ENCODE measurements at places on chromosomes 1 and 21.

GRCh38 chr1:43368646-43369020 lies 822 bp upstream of the ELOVL1 start:
- no peak for DNase-seq

- DNase-seq: no peak
These were observed 113.2 kb upstream of the CACHD1 start for GRCh38 chr1:64356636-64357256.

DNA sequence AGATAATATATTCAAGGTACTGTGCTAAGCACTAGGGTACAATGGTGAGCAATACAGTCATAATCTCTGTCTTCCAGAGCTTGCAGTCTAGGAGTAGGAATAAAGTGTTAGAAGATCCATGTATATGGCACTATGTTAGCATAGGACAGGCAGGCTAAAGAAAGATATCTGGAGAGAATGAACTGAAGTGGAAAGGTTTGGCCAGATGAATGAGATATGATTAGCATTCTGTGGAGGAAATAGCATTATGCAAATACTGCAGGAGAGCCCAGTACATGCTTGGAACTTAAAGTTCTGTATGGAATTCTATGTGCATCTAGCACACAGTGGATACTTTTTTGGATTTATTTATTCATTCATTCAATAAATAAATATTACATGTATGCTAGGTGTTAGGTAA lies 4.7 kb downstream of the C8A start:
- no peak for DNase-seq

- no peak for DNase-seq
These were observed 56.1 kb downstream of the STYXL2 start for GRCh38 chr1:167149793-167150491.

- DNase-seq: no peak
These were observed 15.9 kb downstream of the UMODL1 start for GRCh38 chr21:42086969-42087368.
